ENCODE measurements at places on chromosomes 5 and 9.

DNA sequence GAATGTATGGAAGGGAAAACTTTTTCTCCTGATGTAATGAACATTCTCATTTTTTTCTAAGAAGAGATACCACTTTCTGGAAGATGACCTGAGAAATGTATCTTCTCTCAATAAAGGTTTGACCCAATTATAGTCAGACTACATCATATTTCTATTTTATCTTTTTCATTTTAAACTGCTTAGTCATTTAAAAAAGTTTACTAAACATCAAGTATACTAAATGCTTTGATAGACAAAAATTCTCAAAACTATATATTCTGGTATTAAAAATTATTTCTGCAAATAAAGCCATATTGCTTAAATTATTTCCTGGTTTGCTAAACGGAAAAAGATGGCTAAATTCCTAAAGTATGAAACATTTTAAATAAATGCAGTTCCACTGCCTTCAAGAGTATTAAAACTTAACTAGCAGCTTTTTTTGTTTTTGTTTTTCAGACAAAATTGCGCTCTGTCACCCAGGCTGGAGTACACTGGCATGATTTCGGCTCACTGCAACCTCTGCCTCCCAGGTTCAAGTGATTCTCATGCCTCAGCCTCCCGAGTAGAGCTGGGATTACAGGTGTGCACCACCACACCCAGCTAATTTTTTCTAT, 37.1 kb downstream of the FBXW11 start:
- DNase-seq = no peak

DNA sequence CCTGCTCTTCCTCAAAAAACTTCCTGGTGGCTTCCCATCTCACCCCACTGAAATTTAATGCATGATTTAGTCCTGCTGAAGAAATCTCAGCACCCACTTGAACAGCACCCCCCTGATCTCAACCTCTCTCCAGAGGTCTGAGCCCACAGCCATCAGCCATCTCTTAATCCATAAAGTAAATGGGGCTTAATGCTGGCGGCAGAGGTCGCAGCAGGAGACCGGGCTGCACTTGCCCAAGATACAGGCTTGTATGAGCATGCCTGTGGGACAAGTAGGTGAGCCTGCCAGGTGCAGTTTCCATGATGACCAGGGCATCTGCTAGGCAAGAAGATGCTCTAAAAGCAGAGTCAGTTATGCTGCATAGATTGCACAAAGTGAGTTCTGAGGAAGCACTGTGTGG, 52.4 kb upstream of the CTXN3 start:
- no peak for DNase-seq

DNA sequence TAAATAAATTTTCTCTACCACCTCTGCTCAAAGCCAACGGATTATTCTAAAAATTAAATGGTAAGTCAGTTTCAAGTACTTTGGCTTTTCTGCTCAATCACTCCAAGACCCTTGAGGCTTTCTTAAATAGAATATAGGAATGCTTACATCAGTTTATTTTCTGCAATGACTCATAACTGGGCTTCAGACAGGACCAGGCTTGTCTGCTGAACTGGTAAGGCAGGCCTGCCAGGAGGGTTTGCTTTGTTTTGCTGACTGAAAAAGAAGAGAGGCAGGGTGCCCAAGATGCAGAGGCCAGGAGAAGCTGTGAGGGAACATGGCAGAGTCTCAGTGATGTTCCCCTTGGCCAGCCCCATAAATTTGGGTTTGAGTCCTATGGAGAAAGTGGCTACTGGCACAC, 60.3 kb upstream of the EPB41L4A start:
- DNase-seq = no peak

DNA sequence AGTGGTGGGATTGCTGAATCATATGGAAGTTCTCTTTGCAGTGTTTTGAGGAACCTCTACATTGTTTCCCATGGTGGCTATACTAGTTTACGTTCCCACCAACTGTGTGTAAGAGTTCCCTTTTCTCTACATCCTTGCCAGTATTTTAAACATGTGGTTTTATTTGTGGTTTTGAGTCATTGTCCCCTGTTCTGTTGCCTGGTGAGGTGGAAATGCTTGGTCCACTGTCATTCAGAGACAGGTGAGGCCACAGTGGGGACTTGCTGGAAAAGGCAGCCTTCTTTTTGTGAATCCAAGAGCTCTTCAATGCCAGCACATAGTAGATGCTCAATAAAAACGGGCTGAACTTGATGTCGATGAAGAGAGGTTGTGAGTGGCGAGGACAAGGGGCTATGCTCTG, 44.2 kb downstream of the SH3PXD2B start:
- no peak for DNase-seq

GRCh38 chr9:36132086-36132485, 4.4 kb upstream of the GLIPR2 start:
- DNase-seq = no peak

- DNase-seq = no peak
Measured at GRCh38 chr5:145008876-145009530, 826.1 kb downstream of the PRELID2 start.

DNA sequence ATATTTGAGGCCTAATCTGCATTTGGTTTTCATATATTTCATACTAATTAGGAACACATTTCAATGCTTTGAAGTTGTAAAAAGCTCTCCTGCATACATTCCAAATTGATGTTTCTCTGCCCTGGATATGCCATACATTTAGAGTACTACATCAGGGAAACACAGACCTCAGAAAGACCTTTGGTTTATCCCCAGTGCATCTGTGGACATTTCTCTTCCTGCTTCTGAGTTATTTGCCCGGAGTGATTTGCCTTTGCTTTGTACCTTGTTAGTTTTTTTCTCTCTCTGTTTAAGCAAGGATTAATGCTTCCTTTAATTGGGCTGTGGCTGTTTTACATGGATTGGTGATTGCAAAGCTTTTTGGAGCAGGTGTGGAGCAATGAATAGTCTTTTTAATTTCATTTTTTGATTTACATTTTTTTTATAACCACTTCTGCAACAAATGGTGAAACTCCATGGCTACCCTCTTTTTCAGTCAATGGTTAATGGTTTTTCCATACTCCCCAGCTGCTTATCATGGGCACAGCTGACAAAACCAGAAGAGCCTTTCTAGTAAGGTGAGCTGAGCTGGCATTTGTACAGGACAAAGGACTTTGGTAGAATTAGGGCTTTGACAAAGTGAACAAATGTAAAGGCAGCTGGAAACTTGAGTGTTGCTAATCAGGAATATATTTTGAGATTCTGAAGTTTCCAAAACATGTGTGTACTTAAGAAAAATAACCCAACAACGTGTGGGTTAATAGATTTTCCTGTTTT, 54.2 kb downstream of the ZSWIM6 start:
- DNase-seq = no peak

- DNase-seq = no peak
Measured at GRCh38 chr9:107738789-107739188, 249.2 kb upstream of the KLF4 start.

DNA sequence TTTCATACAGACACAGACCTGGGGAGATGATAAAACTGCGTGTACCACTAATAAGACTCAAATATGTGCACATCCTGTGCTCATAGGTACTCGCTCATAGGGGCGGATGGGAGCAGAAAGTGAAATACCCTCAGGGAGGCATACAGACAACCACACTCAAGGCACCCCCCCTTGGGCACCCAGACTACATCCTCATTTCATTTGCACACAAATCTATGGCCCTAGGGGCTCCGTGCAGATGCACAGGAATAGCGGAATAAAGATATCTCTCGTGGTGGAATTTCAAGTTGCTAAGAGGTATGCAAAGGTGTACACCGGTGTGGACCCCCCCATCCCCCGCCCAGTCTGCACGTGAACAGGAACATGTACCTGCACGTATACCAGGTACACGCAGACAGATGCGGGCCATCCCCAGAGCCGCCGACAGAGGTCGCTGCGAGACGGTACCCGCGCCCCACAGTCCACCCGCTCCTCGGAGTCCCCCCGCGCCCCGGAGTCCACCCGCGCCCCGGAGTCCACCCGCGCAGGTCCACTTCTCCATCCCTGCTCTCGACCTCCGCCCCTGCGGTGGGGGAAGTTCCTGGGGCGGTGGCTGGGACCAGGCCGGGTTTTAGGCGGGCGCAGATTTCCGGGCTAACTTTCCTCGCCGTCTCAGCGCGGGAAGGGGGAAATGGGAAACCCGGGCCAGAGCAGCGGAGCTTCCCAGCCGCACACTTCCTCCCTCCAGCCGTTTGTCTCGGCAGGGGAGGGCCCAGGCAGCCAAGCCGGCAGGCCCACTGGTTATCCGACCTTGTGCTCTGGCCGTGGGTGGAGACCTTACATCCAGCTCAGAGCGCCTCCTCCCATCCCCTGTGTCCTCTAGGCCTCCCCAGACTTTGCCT, 1.0 kb upstream of the IL12B start:
- DNase-seq = peak; percentile 57

DNA sequence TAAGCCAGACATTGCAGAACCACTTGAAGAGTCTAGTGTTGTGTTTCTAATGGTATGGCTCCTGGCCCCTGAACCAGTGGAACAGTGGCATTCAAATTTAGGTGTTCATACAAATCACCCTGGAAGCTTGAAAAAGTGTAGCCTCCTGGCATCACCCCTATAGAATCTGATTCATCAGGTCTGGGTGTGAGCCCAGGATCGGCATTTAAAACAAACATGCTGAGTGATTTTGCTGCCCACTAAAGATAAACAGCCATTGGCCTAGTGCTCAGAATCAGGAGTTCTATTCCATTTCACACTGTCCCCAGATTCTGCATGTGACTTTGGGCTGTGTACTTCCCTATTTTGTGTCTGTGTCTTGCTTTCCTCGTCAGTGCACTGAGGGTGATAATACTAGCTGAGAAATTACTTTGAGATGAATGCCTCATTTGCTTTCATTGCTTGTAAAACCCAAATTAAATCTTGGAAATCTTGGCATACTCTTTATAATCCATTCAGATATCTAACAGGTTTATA, 241.5 kb upstream of the CLINT1 start:
- DNase-seq = no peak

GRCh38 chr5:37667846-37668245, 172.0 kb downstream of the GDNF start:
- DNase-seq = no peak

- DNase-seq = no peak
Measured at GRCh38 chr9:85258823-85259370, 482.9 kb downstream of the AGTPBP1 start.
